NCI-H2227 treated with DMSO at 0.1 percent for 48 hours (cell line): ENCODE measurements at places on chromosomes 7 and 10.

GRCh38 chr7:36092221-36092771 lies 60.8 kb upstream of the EEPD1 start:
- no peak for DNase-seq

DNA sequence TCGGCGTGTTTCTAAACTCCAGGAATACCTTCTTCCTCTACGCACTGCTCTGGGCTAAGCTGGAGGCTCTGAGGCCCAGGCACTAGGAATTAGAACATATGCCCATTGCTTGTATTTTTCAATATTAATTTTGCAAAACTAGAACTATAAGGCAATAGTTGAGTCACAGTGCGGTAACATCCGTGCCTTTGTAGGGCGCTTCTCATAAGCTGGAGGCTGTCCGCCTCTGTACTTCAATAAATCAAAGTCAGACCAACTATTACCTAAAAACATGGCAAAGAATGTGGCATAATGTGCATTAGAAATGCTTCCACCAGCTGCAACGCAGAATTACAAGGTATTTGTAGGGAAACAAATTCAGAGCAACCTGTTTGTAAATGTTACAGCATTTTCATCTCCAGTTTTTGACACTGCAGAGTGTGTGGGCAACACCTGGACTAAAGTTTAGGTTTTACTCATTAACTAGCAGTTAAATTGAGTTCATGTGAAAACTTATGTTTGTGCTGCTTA lies 440 bp upstream of the MINDY3 start:
- no peak for DNase-seq

DNA sequence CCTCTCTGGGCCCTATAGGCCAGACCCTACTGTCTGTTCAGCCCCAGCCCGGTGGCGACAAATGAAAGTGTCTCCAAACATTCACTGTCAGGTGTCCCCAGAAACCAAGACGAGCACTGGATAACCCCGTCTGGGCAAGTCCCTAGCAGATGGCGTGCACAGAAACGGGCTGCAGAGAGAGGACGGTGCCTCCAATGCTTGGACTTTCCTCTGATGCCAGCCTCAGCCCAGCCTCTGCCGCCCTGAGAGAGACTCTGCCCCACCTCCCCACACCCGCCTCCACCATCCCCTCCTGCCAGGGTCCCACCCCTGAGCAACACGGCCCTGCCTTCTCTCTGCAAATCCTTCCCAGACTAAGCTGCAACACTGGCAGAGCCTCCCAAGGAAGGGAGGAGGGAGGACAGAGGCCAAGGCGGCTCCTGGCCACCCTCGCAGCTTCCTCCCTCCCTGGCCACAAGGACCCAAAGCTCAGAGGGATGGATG lies 7.4 kb upstream of the LFNG start:
- DNase-seq = no peak

GRCh38 chr10:75096749-75097148 lies 14.7 kb upstream of the SAMD8 start:
- no peak for DNase-seq

DNA sequence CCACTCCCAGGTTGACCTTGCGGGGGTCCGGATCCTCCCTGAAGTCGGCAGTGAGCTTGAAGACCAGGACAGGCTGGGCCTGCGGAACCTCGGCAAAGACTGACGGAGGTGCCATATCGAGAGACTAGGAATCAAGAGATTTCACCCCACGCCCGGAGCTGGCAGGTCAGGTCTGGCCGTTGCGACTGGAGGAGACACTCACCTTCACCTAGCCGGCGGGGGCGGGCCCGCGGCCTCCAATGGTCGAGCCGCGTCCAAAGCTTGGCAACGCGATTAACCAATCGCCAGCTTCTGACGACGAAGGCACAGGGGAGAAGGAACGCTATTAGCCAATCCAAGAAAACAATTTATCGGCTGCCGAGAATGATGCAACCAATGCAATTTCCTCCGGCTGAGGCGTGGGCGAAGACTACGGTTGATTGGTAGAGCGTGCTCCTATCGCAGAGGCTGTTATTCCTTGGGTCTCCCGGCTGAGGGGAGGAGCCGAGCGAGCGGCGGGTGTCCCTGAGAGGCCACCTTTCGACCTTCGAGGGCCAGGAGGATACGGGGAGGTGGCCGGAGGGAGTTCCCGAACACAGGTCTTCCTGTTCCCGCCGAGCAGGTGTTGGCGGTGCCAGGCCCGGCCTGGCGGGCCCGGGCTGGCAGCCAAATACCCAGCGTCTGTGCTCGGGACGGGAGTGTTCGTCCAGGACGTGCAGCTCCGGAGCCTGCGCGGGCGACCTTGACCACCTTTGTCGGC lies at the start of gene GOT1:
TSS of gene GOT1 (minus strand) at position 174 of the 739 bp plus-strand sequence. CDS start at position 115, 59 bp downstream.
- peak; percentile 95 for DNase-seq
